ENCODE measurements at places on chromosomes 3 and 15.

DNA sequence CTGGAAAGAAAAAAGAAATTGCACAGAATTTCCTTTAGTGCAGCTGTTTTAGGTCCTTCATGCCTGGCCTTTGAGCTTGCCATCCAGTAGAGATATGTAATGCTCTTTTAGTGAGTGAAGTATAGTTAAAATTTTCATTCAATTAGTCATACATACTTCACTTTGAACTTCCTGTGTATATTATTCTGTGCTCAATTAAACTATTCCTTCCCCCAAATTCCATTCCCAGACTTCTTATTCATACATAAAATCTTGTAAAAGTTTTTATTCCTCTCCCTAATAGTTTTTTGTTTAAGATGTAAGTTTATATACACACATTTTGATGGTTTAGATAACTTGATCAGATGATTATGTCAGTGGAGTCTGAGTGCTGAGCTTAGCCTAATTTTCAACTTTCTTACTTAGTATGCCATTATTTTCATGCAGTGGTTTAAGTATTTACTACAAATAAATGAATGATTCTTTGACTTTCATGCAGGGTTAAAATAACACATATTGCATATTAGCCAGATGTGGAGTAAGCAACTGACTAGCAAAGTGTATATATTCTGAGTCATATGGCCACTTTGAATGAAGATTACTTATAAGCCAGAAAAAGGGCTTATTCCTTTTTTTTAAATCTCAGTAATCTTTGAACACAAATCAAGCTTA is 42.5 kb upstream of the ABHD10 start:
- DNase-seq, result no peak
- no peak overlapping the region for H3K4me3 ChIP-seq
- no peaks in the 10 kb centered on the region for H3K27me3 ChIP-seq
- no peak overlapping the region for H3K27ac ChIP-seq
- peaks cover 5% of the 10 kb centered on the region for H3K36me3 ChIP-seq

DNA sequence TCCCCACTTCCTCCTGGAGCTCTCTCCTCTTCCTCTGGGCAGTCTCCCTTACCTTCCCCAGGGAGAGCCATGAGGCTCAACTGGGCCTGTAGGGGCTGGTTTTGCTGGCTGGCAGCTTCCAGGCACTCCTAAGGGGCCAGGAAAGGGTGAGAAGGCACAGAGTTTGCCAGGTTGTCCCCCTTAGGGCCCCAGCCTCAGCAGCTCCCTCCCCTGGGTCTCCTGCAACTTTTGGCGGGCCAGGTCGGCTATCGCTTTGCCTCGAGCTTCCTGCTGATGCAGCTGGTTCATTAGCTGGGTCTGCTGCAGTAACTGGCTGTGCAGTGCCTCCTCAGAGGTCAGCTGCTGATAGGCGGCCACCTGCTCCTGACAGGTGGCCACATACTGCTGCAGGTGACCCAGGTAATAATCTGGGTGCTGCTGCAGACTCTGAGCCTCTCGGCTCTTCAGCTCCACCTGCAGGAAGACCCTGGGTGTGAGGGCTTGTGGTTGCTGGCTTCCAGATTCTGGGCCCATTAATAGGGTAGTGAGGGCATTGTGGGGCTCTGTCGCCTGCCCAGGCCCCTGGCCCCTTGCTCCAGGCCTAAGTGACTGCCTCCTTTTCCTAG is 29.7 kb upstream of the OR4F6 start:
- H3K4me1 ChIP-seq, result no peaks in the 10 kb centered on the region
- no peaks in the 10 kb centered on the region for H3K27me3 ChIP-seq
- H3K27ac ChIP-seq, result no peak overlapping the region
- no peak for DNase-seq
- H3K36me3 ChIP-seq, result peaks cover 7% of the 10 kb centered on the region

DNA sequence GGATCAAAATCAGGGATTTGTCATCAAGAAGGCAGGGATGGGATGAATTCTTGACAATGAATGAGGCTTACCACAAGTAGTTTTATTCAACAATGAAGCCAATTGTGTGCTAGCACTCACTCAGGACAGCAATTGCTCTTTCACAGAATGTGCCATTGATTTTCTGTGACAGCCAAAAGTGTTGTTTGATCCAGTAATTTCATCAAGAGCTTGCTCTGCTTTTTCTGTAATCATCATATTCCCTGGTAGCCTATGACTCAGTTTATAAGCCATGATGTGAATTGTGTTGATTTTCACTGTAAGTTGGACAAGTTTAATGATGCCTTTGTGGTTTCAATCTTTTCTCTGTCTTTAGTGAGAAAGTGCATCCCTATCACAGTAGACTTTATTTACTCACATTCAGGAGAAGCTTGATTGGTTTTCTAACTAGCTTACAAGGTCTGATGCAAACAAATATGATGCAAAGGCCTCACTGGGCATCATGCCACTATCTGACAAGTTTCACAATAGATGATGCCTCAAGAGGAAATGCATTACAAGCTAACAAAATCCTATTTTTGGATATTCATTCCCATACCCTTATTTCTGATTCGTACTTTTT is 13.6 kb upstream of the CSRNP1 start:
- no peaks in the 10 kb centered on the region for H3K27me3 ChIP-seq
- H3K27ac ChIP-seq, result no peak overlapping the region
- H3K36me3 ChIP-seq, result no peaks in the 10 kb centered on the region
- H3K4me3 ChIP-seq, result no peak overlapping the region

DNA sequence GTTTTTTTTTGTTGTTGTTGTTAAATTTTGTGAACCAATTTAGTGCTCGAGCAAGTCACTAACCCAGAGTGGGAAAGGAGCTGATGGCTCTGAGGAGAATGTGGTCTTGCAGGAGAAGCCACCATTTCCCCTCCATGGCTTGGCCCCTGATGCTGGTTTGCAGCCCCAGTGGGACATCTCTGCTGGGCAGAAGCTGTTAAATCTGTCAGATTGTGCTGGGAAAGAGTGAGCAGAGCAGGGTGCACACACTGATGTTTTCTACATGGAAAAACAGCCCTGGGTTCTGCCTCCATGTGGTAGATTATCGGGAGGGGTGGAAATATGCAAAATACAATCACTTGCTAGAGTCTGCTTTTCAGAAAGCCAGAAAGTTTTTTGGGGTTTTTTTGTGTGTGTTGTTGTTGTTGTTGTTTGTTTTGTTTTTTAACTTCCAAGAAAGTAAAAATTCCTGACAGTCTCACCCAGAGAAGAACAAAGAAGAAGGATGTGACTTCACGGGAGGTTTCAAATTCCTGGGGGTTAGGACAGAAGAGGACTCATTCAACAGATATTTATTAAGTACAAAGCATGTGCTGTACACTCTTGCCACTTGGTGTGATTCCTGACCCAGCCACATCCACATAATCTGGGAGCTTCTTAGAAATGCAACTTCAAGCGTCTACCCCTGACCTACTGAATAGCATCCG is 133.7 kb downstream of the FOXB1 start:
- no peaks in the 10 kb centered on the region for H3K27me3 ChIP-seq
- DNase-seq, result no peak
- no peaks in the 10 kb centered on the region for H3K36me3 ChIP-seq
- no peaks in the 10 kb centered on the region for H3K4me1 ChIP-seq
- H3K4me3 ChIP-seq, result no peak overlapping the region

DNA sequence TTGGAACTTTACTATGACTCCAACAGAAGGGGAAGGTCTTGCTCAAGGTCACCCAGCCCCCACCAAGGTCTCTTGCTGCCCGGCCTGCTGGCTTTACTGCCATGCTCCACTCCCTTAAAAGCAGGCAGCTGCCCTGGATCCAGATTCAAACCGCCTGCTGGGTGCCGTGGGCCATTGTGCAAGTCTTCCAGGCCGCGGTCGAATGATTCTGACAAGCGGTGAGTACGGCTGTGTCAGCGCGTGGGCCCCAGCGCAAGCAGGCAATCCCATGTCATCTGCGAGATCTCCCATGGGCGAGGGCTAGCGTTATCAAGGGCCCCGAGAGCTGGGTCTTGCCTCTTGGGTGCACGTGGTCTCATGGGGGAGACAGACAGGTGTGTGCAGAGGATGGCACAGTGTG is 37.6 kb downstream of the CORO2B start:
- no peaks in the 10 kb centered on the region for H3K27me3 ChIP-seq
- DNase-seq, result no peak
- no peaks in the 10 kb centered on the region for H3K4me1 ChIP-seq
- H3K36me3 ChIP-seq, result no peaks in the 10 kb centered on the region

DNA sequence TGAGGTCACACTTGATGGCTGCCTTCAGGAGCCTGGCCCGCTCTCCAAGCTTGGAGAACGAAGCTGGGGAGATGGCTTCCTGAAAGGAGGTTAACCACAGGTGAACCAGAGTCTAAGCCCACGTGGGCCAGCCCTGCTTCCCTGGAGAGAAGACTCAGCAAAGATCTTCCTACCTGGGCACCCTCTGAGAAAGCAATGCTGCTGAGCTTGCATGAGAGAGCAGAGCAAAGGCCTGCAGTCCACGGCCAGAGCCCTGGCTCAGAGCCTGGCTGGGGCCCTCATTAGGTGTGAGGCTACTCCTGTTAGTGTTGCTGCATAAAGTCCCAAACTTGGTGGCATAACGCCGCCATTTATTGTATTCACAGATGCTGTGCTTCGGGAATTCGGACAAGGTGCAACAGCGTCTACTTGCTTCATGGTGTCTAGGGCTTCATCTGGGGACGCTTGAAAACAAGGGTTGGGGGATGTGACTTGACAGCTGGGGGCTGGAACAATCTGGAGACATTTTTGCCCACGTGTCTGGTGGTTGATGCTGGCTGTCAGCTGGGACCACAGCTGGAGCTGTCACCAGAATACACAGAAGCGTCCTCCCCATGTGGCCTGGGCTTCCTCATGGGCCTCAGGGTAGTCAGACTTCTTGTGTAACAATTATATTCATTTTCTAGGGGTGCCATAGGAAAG is 87.9 kb upstream of the MEF2A start:
- no peak for DNase-seq
- peaks cover 25% of the 10 kb centered on the region for H3K27me3 ChIP-seq
- peaks cover 39% of the 10 kb centered on the region for H3K4me1 ChIP-seq
- H3K4me3 ChIP-seq, result peak overlapping the region; percentile 36
- no peaks in the 10 kb centered on the region for H3K36me3 ChIP-seq

GRCh38 chr3:53236112-53236841 is 19.5 kb downstream of the TKT start:
- no peaks in the 10 kb centered on the region for H3K27me3 ChIP-seq
- DNase-seq, result peak; percentile 57
- H3K4me3 ChIP-seq, result no peak overlapping the region
- H3K4me1 ChIP-seq, result no peaks in the 10 kb centered on the region

DNA sequence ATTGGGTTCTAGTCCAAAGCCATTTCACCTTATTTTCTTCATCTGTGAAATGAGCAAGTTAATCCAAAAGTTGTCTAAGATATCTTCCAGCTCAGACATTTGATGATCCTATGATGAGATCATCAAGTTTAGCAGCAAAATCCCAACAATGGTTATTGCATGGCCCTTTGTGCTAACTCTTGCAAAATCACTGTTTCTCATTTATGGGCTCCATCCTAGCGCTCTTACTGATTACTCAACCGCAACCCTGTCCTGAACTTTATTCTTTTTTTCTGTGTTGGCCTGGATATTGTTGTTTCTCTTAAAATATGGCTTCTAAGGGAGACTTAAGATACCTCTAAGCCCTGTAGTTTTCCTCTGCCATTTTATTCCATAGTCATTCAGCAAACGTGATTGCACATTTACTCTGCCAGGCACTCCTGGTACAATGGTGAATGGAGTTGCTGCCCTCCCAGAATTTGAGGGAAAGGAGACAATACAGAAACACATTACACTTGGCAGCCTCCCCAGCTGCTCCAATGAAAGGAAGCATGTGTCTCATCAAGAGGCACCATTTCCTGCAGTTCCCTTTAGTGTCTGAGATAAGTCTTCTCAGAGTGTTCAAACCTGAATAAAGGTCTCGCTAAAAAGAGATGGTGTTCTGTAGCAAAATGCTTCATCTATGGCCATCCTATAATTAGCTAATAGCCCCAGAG is 4.4 kb downstream of the GXYLT2 start:
- no peak overlapping the region for H3K4me3 ChIP-seq
- H3K36me3 ChIP-seq, result no peaks in the 10 kb centered on the region
- no peaks in the 10 kb centered on the region for H3K27me3 ChIP-seq
- DNase-seq, result no peak
- no peak overlapping the region for H3K27ac ChIP-seq

- peak overlapping the region; percentile 90 for H3K4me3 ChIP-seq
- H3K27ac ChIP-seq, result peak overlapping the region; percentile 78
- H3K27me3 ChIP-seq, result no peaks in the 10 kb centered on the region
- peaks cover 8% of the 10 kb centered on the region for H3K36me3 ChIP-seq
Observed at GRCh38 chr3:183698318-183698751, 738 bp downstream of the YEATS2 start.

- H3K4me1 ChIP-seq, result peaks cover 16% of the 10 kb centered on the region
- no peak overlapping the region for H3K4me3 ChIP-seq
- H3K36me3 ChIP-seq, result no peaks in the 10 kb centered on the region
- H3K27me3 ChIP-seq, result no peaks in the 10 kb centered on the region
Observed at GRCh38 chr3:57354768-57355167, 62.3 kb upstream of the ASB14 start.

DNA sequence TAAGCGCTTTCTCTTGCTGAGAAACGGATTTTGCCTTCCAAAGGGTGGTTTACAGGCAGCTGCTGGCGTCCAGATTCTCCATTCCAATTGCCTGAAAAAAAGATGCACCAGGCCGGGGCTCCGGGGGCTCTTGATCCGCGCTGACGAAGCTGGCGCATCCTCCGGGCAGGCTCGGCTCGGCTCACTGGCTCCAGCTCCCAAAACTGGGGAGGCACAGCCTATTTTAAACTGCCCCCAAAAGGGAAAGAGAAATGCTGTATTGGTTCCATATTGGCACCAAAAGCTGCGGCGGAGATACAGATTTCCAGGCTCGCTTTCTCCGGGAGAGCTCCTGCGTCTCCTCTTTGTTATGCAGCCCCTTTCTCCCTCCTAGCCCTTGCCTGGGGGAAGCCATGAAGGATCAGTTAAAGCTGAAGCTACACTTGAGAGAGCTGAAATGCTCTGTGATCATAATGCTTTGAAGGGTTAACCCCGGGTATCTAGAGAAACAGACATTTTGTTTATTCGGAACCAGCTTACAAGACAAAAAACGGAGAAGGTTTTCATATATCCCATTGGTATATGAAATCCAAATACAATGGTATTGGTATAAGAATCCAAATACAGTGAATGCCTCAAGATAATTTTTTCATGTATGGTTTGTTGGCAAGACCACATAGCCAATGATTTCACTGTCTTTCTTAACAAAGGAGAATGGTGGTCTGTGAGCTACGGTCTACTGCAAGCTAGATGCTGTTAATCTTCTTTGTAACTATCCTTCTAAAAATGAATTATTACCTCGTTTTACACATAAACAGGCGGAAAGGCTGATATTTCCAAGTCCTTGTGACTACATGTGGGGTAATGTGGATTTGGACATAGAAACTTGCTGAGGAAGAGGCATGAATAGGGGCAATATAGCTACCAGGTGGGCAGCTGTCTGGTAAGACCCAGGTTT is 693 bp downstream of the CD200 start:
- peaks cover 11% of the 10 kb centered on the region for H3K4me1 ChIP-seq
- H3K27me3 ChIP-seq, result no peaks in the 10 kb centered on the region
- peak overlapping the region; percentile 74 for H3K27ac ChIP-seq
- DNase-seq, result peak; percentile 58
- peaks cover 21% of the 10 kb centered on the region for H3K36me3 ChIP-seq

- H3K27ac ChIP-seq, result peak overlapping the region; percentile 37
- H3K36me3 ChIP-seq, result peaks cover 44% of the 10 kb centered on the region
- no peak overlapping the region for H3K4me3 ChIP-seq
- H3K27me3 ChIP-seq, result no peaks in the 10 kb centered on the region
Observed at GRCh38 chr3:14146381-14147065, 21.7 kb downstream of the TMEM43 start.

- H3K27ac ChIP-seq, result no peak overlapping the region
- H3K4me1 ChIP-seq, result peaks cover 8% of the 10 kb centered on the region
- H3K4me3 ChIP-seq, result peak overlapping the region; percentile 8
- no peaks in the 10 kb centered on the region for H3K27me3 ChIP-seq
- DNase-seq, result peak; percentile 36
Observed at GRCh38 chr3:147705651-147706051, 296.5 kb downstream of the ZIC1 start.

Measured in common myeloid progenitor, CD34-positive (primary cell).